AG09319 (cell line): ENCODE measurements at places on chromosomes 2 and 18.
A peak's percentile ranks its signal among the peaks of the same experiment; 100 is the strongest.

DNA sequence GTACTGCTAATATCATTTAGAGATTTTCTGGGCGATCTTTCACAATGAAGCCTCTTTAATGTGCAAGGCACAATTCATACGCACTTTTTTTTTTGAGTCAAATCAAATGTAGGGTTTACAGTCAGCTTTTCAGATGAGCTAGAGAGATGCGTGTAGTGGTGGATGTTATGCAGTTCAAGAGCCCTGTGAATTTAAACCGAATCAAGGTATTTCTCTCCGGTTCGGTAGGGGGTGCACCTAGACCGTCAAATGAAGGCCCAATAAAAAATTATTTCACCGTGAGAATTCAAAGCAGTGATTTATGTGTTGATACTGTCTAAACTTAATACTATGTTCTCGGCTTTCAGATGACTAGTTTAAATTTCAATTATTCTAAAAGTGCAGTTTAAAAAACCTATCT is 1.1 kb downstream of the PTH2R start:
- no peak for DNase-seq

DNA sequence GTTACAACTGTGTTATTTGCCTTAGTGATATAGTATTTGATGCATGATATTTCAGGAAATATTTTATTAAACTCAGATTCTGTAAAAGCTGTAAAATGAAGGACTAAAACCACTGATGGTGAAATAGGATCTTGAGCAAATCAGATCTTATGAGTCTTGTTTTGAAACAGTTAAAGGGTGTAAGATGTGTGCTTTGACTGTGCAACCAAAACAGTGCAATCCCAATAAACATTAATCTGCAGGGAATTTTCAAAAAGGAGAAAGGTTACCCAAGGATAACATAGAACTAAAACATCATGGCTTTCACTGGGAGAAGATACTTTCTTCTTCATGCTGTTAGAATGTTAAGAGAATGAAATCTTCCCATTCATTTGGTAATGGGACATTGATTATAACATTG is 378.7 kb downstream of the PARD3B start:
- DNase-seq, result no peak

DNA sequence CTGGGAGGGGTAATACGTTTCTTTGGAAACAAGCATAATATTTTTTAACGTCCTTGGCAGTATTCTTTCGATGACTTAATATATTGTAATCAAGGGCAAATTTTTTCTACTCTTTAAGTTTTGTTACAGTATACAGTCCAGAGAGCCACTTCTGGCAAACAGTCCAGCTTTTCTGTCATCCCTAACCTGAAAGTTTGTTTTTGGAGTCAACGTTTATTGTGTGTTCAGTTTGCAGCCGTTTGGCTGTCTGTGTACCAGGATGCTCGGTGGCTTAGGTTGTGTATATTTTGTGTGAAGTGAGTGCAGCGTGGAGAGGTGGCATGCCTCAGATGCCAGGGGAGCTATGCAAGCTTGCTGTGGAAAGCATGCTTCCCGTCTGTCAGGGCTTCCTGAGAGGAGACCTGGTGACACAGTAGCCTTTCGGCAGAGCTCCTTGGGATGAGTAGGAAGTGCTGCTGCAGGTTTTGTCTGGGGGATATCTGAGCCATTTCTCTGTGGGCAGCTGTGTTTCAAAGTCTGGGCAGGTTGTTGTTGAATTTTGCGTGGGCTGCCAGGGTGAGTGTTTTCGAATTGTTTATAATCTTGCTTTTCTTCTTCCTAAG is 14.7 kb downstream of the MAP3K20 start:
- peak; percentile 37 for DNase-seq

DNA sequence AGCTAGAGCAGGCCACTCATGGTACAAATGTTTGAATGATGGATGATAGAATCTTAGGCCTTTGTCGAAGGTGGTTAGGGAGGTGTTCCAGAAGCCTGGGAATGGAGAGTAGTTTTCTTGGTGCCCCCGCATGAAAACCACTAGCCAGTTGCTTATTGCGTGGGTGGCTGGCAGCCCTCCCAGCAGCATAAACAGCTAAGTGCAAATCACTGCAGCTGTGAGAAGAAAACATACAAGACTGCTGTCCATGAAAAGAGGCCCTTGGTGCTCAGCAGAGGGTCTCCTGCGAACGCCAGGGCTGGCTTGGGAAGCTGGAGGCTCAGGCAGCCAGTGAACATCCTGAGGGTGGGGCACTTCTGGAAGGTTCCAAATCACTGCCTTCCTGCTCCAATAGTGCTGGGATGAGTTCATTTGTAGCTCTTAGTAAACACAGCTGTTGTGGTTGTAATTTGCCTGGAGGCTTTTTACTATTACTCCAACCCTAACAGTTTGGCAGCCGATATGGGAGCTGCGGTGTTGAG is 118.8 kb downstream of the MGAT5 start:
- peak; percentile 82 for DNase-seq

- DNase-seq, result no peak
Observed at GRCh38 chr2:120754067-120754960, 18.6 kb downstream of the GLI2 start.

DNA sequence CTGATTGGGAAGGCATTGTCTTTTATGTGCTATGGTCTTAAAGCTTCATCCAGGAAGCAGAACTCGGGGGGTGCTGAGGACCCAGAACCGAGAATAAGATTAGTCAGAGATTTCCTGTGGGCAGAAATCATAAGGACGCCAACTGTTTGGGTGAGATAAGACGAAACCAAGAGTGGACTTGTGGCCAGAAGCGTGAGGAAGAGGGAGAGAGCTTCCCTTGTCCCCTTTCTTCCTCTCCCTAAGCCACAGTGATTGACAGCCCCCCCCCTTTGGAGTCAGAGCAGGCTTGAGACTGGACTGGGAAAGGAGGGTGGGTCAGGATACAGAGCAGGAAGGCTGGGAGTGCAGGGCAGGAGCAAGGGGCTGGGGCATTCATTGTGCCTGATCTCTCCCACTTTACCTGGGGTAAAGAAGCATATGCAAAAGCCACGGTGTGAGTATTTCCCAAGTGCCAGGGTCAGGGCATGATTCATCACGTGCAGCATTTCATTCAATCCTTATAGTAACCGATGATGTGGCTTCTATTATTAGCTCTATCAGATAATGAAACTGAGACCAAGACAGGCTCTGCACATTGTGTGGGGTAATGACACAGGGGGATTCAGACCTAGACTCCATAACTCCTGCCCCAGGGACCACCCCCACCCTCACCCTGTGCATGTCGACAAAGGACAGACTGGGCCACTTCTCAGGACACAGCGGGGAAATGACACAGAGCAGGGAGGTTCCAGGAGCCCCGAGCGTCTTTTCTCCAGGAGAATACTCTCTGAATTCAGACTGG is 3.0 kb upstream of the IL1RN start:
- DNase-seq, result no peak

- no peak for DNase-seq
Observed at GRCh38 chr2:129945557-129945956, 33.9 kb upstream of the RAB6C start.

DNA sequence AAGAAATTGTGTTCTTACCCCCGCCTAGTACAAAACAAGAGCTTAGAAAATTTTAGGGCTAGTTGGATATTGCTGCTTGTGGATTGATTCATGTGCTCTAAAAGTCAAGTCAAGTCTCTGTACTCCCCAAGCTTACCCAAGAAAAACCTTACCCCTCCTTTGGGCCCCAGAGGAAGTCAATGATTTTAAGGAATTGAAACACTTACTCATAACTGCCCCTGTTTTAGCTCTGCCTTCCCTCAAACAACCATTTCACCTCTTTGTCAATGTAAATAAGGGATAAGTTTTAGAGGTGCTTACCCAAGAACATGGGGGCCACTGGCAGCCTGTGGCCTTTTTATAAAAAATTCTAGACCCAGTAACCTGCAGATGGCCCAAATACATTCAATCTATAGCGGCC is 136.6 kb upstream of the RMP24 start:
- DNase-seq, result no peak

GRCh38 chr2:167293943-167294775 is 405.9 kb downstream of the XIRP2 start:
- DNase-seq, result no peak

DNA sequence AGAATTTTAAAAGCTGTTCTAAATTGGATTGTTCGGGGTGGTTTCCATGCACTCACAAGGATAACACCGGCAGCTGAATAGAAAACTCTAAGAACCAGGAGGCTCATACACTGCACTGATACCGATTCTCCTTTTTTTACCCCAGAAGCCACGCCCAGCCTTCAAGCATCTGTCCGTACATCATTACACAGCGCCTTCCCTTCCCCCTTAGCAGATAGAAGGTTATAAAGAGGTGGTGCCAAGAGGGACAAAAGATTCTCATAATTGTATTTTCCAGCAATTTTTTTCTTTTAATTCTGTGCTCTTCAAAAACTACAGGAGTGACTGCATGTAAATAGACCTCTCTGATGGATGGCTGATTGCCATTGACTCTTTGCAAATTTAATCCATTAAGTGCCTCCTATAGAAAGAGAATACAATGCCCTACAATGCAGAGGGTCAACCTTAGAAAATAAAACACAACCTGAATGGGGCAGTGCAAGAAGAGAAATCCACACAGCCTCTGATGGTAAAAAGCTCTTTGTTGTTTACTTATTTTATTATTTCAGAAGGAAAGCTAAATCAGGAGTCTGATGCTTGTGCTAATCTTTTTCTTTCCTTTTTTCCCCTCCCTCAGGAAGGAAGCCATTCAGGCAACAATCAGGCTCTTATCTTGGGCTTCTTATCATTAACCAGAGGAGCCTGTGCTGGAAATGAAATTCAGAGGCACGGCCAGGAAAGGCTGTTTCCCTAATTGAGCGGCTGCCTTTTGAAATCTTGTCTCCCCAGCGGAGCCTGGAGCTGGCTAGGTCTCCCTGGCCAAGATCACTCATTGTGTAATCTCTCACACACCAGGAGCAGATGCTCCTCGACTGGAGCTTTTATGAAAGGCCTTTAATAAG is 198.9 kb upstream of the NABP1 start:
- DNase-seq, result peak; percentile 29

DNA sequence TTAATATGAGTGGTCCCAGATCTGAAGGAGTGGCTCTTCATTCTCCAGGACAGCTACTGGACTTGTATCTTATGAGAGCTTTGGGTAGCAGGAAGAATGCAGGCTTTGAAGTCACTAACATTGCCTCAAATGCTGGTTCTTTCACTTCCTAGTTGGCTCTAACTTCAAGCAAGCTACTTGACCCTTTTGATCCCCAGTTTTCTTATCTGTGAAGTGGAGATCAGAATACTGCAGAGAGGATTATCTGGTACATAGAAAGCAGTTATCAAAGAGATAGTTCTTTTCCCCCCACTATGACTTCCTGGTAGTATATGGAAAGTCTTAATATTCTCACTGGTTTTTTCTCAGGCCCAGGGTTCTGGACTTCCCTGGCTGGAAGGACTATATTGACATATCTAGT is 3.4 kb upstream of the PLCL1 start:
- no peak for DNase-seq

GRCh38 chr2:112728378-112729175 is 7.8 kb downstream of the NT5DC4 start:
- no peak for DNase-seq

DNA sequence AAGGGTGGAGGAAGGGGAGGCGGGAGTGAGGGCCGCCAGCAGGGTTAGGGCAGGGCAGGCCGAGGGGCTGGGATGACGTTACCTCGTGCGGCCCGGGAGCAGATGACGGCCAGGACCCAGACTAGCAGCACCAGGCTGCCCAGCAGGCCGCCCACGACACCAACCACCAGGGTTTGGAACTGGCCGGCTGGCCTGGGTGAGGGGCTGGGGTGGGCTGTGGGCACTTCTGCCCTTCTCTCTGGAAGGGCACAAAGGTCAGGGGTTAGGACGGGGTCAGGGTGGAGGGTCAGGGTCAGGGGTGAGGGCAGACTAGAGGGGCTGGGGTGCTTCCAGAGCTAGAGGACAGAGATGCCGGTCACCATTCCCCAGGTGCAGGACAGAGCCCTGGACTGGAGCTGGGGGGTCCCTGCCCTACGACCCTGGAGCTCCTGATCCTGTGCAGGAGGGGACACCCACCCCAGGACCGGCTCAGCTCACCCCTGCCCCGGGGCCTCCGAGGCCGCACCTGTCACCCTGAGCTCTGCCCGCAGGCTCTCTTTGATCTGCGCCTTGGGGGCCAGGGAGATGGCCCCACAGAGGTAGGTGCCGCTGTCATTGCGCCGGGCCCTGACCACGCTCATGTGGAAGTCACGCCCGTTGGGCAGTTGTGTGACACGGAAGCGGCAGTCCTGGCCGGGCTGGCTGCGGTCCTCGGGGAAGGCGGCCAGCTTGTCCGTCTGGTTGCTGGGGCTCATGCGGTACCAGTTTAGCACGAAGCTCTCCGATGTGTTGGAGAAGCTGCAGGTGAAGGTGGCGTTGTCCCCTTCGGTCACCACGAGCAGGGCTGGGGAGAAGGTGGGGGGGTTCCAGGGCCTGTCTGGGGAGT is 6.3 kb downstream of the PDCD1 start:
- no peak for DNase-seq

DNA sequence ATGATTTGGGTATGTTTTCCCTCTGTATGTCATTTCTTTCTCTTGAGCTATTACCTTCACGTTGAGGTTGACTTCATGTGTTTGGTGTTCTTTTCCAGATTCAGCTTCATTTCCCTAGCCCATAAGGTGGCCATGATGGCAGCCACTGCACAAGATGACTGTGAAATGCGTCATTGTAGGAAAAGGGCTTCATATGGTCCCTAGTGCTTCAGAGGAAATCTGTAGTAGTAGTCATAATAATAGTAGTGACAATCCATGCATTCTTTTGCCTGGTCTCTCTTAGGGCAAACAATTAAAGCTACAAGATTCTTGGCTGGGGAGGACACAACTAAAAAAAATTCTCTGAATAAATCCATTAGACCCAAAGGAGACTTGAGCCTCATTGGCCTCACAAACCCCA is 28.4 kb downstream of the AOX1 start:
- DNase-seq, result no peak

DNA sequence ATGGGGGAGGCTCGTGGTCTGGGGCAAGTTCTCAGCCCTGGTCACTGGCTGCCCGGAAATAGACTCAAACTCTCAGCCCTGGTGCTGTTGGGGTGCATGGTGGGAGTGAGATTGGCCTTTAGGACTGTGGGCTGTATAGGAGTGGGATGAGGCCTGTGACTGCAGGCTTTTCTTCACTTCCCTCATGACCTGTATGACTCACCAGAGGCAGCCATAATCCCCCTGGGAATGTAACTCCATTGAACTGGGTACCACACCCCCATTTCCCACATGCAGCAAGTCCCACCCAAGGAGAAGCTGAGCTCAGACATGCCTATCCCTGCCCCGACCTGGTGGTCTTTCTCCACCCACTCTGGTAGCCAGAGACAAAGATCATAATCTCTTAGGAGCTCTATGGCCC is 177.7 kb upstream of the OSR1 start:
- no peak for DNase-seq

DNA sequence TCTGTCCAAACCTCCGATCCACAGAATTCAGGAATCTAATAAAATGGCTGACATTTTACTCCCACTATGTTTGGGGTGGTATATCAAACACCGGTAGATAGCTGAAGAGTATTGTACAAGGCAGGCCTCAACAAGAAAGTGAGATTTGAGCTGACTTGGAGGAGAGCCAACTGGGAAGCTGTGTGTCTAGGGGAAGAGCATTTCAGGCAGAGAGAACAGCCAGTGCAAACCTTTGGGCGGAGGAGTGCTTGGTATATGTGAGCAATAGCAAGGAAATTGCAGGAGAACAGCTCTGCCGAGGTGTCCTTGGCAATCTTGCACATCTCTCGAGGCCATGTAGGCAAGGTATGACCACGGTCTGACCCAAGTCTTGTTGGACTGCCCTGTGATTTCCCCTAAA is 1.8 kb upstream of the MERTK start:
- DNase-seq, result no peak

- no peak for DNase-seq
Observed at GRCh38 chr2:215031321-215031720, 107.1 kb downstream of the ABCA12 start.
